Karpas-422 (cell line): ENCODE measurements at places on chromosomes 11 and 22. TPM values are rescaled to one million over a fixed set of nuclear protein-coding genes. Genes with fewer than 3 reads are reported as not detected.

Gene SYT8
- total RNA-seq, result 0.29 TPM in 1 of 2 replicates, not detected in the other

Gene ROM1
- 0.45 and 1.2 TPM in 2 replicates for total RNA-seq

DNA sequence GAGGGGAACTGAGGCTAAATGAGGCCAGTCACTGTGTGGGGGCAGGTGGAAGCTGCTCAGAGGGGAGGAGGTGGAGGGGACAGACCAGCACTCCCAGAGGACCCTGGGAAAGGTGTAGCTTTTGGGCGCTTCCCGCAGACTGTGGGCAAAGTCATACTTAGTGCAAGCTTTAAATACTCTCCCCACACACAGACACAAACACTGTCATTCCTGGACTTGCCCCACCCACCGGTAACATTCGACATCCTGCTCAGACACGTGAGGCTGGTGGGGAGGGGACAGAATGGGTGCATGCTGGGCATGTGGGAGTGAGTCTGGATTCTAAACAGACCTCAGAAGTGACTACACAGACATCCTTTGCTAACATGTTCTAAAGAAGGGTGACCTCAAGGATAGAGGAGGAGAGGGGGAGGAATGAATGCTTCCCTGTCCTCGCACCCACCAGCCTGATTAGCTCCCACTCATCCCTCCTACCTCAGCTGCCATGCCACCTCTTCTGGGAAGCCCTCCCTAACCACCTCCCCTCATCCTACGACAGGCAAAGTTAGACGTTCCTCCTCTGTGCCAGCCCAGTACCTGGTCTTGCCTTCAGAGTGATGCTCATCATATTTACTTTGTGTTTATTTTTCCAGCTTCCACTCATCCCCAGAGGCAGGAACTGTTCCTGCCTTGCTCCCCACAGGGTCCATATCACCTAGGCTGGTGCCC is 22.2 kb downstream of the TSKU start:
- H3K36me3 ChIP-seq, result no peaks in the 10 kb centered on the region
- no peak overlapping the region for H3K4me3 ChIP-seq
- H3K27me3 ChIP-seq, result no peaks in the 10 kb centered on the region
- no peak overlapping the region for H3K27ac ChIP-seq
- no peaks in the 10 kb centered on the region; the same call in 1 of the 2 replicates for H3K4me1 ChIP-seq
- no peak for DNase-seq

Gene SEC14L6
- total RNA-seq, result not detected in 2 replicates

Gene MGAT3
- total RNA-seq, result 34.8 and 52.7 TPM in 2 replicates
